ENCODE measurements at places on chromosomes 4 and X. TPM values are rescaled to one million over a fixed set of nuclear protein-coding genes. Genes with fewer than 3 reads are reported as not detected.

Gene GLRA3
- polyA plus RNA-seq = not detected

GRCh38 chrX:30649859-30650258, 3.4 kb upstream of the GK start:
- no peak for DNase-seq

Gene PAGE4
- not detected for polyA plus RNA-seq

DNA sequence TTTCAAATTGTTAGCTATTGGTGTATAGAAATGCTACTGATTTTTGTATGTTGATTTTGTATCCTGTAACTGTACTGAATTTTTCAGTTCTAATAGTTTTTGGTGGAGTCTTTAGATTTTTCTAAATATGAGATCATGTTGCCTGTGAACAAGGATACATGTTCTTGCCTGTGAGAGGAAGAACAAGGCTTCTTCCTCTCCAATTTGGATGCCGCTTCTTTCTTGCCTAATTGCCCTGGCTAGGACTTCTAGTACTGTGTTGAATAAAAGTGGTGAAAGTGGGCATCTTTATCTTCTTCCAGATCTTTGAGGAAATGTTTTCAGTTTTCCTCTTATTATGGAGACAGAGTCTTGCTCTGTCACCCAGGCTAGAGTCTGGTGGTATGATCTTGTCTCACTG, 16.2 kb upstream of the NAP1L5 start:
- no peak for DNase-seq

- DNase-seq = no peak
Measured at GRCh38 chr4:182143822-182144625, 99.2 kb upstream of the TENM3 start.

DNA sequence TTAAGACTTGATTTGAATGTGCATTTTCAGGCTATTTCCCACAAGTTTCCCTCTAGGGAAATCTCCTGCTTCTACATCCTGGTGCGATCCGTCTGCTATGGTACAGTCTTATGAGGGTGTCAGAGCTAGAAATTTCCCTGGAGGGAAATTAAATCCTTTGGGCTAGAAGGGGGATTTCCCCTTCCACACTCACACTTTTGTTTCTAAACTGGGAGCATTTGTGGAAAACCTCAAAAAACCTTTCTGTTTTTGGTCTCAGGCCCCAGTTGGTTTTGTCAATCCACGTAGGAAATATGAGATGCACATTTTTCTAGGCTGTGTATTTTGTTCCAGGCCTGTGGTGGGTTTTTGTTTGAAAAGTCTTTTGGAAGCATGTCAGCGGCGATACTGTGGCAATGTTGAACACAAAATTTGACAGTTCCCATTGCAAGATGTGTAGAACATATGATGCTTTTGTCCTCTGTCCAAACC, 17.8 kb downstream of the HMGB3 start:
- DNase-seq = no peak

DNA sequence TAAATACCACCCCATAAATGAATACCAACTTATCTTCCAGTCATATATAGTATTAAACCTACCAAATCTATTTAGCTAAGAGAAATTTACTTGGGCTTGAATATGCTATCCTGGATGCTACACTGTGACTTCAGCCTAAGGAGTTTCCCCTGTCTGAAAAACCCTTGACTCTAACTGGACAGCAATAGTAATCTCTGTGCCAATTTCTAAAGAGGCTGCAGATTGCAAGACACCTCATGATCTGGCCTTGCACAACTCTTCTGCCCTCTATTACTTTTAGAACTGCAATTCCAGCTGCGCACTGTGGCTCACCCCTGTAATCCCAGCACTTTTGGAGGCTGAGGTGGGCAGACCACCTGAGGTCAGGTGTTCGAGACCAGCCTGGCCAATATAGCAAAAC, 371.5 kb downstream of the KCNIP4 start:
- DNase-seq = no peak

Gene SOX3
- not detected for polyA plus RNA-seq

- DNase-seq = no peak
Measured at GRCh38 chr4:103567591-103567990, 152.2 kb downstream of the TACR3 start.

Gene ZNF157
- 0.68 TPM for polyA plus RNA-seq

DNA sequence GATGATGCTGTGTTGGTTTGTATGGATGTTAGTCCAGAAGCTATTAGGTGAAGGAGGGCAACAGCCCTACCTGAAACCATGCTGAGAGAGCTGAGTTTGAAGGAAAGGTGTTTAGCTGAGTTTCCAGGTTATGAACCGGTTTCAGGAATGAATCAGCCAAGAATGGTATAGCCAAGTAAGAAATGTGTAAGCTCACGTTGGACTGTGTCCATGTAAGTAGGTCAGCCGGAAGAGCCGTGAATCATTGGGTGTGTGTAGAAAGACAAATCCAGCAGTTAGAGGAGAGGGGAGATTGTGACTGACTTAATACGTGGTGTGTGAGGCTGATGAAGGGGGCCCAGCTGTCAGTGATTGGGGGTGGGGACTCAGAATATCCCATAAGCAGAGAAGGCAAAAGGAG, 77.2 kb upstream of the SPIN4 start:
- no peak for DNase-seq

GRCh38 chr4:6458528-6458927, 13.9 kb downstream of the PPP2R2C start:
- no peak for DNase-seq

Gene TBC1D8B
- polyA plus RNA-seq = 5.3 TPM

DNA sequence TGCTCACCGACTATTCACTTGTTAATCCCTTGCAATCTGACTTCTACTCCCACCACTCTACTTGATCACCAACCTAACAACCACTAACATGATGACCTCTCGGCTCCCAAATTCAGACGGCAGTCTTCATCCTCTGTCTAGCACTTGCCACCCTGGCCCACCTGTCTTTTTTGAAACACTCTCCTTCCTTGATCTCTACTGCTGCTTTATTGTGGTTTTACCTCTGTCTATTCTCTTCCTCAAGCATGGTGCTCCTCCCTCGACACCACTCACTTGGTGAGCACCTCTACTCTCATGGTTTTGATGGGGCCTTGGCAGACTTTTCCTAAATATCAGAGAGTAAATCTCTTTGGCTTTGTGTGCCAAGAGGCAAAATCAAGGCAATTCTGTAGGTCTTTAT, 21.7 kb upstream of the CXCR3 start:
- DNase-seq = no peak

Gene SPANXC
- not detected for polyA plus RNA-seq

DNA sequence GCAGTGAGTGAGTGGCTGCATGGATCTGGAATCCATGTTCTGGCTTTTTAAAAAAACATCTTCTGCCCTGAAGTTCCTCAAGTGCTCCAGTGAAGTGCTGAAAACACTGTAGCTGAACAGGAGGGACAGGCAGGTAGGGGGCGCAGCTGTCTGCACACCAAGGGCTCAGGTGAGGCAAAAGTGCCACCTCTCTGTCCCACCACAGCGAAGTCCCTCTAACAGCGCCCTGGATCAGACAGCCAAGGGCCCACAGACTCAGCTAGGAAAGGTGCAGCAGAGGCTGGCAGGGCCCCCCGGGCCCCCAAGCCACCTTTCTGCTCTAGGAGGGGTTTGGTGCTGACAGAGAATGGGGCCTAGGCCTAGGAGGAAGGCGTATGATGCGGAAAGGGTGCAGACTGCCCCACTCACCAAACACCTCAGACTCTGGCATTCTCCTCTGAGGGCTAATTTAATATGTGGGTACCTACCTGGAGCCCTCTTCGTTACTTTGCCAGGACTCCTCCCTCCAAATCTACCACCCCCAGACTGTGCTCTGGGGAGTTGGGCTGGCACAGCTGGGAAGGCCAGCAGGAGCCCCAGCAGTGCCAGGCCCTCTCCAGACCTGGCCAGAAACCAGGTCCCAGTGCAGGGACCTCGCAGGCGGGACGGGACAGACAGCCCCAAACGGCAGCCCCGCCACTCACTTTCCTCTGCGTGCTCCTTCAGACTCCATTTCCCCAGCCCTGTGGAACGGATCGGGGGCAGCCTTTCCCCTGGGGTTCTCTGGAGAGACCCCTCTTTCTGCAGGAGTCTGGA, 73.7 kb downstream of the ENPP6 start:
- DNase-seq = no peak

DNA sequence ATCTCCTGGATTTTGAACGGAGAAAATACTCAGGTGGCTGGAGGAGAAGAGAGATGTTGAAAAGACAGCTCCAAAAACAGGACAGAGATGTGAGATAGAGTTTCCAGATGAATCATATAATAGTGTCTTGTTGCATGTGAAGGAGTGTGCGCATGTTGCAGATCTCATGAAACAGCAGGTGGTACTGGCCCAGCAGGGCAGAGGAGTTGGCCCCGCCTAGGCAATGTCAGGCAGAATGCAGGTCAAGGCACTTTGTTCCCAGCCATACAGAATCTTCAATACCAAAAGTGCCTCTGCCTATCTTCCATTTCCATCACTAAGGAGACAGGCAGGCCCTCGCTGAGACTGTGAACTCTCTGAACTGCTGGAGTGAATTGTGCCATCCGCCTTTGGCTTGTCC, 63.9 kb upstream of the FAT1 start:
- DNase-seq = no peak

Gene CXCL1
- 0.43 TPM for polyA plus RNA-seq

DNA sequence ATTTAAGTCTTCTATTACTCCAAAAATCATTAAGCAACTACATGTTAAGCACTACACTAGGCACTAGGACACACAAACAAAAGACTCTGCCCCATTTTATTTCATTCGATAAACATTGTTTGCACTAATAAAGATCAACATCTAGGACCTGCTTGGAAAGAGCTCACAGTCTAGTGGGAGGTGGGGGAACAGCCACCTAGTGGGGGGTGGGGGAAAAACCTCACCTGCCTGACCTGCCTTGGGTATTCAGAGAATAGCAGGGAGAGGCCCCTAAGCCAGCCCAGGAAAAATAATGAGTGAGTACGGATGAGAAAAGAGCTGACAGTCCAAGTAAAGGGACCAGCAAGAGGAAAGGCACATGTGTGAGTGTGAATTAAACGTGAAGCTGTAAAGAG, 52.2 kb downstream of the PRDM5 start:
- no peak for DNase-seq

- DNase-seq = no peak
Measured at GRCh38 chrX:20567108-20567507, 300.4 kb upstream of the RPS6KA3 start.

GRCh38 chrX:13110433-13111324, 66.3 kb upstream of the FAM9C start:
- DNase-seq = no peak

DNA sequence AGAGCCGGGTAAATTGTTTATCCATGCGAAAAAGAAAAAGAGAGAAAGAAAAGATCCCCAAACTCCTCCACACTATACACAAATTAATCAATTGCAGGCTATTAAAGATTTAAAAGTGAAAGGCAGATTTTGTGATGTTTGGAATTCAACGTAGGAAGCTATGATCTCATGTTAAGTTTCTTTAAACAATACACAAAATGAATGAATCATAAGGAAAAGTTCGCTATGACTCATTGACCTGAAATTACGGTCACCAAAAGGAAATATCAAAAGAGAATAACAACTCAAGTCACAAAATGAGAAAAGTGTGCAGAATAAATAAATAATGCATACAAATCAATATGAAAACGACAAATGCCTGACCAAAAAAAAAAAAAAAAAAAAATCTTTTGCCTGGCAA, 28.6 kb downstream of the CLNK start:
- DNase-seq = no peak

DNA sequence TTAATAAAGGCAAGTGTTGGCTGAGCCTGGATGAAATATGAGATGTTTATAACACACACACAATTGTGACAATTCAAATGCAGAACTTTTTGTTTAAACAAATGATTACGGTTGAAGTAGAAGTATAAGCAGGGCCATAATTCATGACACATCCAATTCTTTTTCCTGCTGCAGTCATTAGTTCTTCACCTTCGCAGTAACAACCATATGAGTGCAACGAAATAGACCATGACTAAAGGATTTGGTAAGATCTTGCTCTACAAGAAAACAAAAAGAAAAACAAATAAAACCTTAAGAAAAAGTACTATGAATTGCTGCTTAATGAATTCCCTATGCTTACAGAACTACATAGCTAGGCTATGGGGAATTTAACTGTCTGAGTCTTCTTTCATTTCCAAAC, 13.9 kb upstream of the BMPR1B start:
- no peak for DNase-seq

DNA sequence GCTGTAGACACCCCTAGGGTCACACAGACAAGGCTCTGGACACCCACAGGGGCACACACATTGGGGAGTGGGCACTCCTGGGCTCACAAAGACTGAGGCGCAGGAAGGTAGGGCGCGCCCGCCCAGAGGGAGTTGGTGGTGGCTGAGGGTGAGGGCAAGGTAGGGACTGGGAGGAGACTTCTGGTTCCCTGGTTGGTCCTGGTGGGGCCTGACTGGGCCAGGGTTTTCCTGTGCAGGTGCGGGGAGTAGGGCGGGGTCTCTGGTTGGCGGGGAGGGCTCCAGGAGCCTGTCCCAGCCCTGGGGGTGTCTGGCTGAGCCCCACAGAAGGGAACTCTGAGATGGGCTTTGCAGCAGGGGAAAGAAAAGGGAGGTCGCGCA, 6.7 kb upstream of the WAS start:
- no peak for DNase-seq

- no peak for DNase-seq
Measured at GRCh38 chrX:78506248-78506647, 152.9 kb downstream of the RTL3 start.

Gene DGAT2L6
- polyA plus RNA-seq = 0.09 TPM

DNA sequence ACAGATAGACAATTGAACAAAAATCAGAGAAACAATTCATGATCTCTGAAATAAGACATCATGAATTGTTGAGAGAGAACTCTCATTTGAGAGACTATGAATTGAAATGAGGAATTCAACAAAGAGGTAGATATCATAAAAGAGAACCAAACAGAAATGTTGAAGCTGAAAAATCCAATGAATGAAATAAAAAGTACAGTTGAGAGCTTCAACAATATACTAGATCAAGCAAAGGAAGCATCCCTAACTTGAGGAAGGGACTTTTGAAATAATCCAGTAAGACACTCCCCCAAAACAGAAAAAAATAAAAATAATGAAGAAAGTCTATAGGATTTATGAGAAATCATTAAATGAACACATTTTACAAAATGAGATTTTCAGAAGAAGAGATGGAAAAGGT, 310.0 kb upstream of the PCDH10 start:
- no peak for DNase-seq

Gene CCDC160
- polyA plus RNA-seq = 10.1 TPM

Gene CT55
- polyA plus RNA-seq = 0.23 TPM

GRCh38 chrX:16386126-16386525, 218.8 kb downstream of the MAGEB17 start:
- no peak for DNase-seq

Gene SLC39A8
- polyA plus RNA-seq = 22.7 TPM

DNA sequence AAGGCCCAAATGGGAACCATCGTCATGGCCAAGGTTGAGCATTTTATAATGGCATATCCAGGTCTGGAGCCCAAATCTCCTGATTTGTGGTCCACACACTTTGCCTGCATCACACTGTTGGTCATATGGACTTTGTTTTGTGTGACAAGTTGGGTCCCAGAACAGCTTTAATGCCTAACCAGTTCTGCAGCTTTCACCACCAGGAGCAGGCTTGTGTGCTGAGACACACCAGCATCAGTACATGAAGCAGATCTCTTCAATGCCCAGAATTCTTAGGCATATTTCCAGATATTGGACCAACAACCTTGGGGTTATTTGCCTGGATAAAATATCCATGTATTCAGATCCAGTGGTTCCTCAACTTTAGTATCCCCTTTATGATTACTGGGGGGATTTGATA, 371.3 kb downstream of the FBXW7 start:
- DNase-seq = no peak

All from left renal cortex interstitium (tissue), 4 donors.